ENCODE measurements at places on chromosomes 1 and 21. TPM values are rescaled to one million over a fixed set of nuclear protein-coding genes. Genes with fewer than 3 reads are reported as not detected.

The ANKRD65 gene
- 0.89 TPM for total RNA-seq

The LCE3D gene
- total RNA-seq = not detected

The CD1E gene
- total RNA-seq = not detected

The TSTD1 gene
- 6.7 TPM for total RNA-seq

The ANGPTL3 gene
- total RNA-seq = not detected

The ZNF697 gene
- 19.5 TPM for total RNA-seq

The UBXN10 gene
- total RNA-seq = 1.4 TPM

The EDARADD gene
- total RNA-seq = 3.0 TPM

The CR1L gene
- not detected for total RNA-seq

The LENEP gene
- total RNA-seq = 1.9 TPM

The TATDN3 gene
- total RNA-seq = 15.1 TPM

Measured in neural crest cell (in vitro differentiated cells).